ENCODE measurements at places on chromosomes 2 and 18. TPM values are rescaled to one million over a fixed set of nuclear protein-coding genes. Genes with fewer than 3 reads are reported as not detected.

DNA sequence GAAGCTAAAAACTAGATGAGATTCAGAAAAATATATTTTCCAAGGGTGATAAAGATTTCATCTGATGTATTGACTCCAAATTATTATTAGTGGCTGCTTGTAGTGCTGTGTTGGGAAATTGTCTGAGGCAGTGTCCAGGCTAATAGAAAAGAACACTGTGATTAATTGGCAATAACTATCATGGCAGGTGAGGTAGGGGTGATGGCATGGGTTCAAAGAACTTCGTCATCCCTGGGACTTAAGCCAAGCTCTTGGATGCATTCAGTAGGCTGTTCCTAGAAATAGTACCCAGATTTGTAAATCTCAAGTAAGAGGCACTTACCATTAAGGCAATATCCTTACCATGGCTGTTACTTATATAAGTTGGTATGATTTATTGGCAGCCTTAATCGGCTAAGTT lies 13.2 kb upstream of the RAPGEF4 start:
- no peak for DNase-seq
- H3K27me3 ChIP-seq: no peaks in the 10 kb centered on the region
- no peak overlapping the region for H3K4me3 ChIP-seq
- H3K36me3 ChIP-seq: no peaks in the 10 kb centered on the region
- H3K27ac ChIP-seq: no peak overlapping the region

The MDH1B gene
- 0.26 TPM for total RNA-seq

- no peaks in the 10 kb centered on the region for H3K27me3 ChIP-seq
- DNase-seq: no peak
- H3K4me3 ChIP-seq: no peak overlapping the region
- H3K4me1 ChIP-seq: peaks cover 52% of the 10 kb centered on the region
- no peaks in the 10 kb centered on the region for H3K36me3 ChIP-seq
Measured at GRCh38 chr2:70126413-70126812, 39.1 kb downstream of the PCBP1 start.

DNA sequence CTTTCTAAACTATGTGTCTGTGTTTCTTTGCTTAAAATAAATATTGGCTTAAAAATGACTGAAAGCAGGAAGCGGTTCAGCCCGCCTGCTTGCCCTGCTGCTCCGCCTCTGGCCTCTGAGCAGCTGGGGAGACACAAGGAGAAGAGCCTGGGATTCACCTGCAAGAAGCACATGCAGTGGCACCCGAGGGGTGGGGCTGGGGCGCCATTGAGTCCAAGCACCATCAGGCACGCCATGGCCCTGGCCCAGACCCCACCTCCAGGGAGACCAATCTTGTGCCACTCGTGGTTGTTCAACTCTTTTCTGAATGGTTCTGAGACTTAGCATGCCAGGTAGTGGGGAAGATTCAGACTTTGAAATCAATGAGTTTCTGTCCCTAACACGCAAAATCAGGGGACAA lies 495.5 kb upstream of the MYT1L start:
- no peak overlapping the region for H3K4me3 ChIP-seq
- no peaks in the 10 kb centered on the region for H3K4me1 ChIP-seq
- no peaks in the 10 kb centered on the region for H3K27me3 ChIP-seq
- no peak for DNase-seq

GRCh38 chr2:159982270-159982669 lies 80.1 kb downstream of the PLA2R1 start:
- H3K4me1 ChIP-seq: peaks cover 16% of the 10 kb centered on the region
- no peaks in the 10 kb centered on the region for H3K27me3 ChIP-seq
- no peak for DNase-seq
- H3K36me3 ChIP-seq: peaks cover 22% of the 10 kb centered on the region

GRCh38 chr2:68620772-68621171 lies 22.6 kb upstream of the PROKR1 start:
- no peak for DNase-seq
- H3K27ac ChIP-seq: no peak overlapping the region
- no peaks in the 10 kb centered on the region for H3K36me3 ChIP-seq
- H3K4me1 ChIP-seq: no peaks in the 10 kb centered on the region

DNA sequence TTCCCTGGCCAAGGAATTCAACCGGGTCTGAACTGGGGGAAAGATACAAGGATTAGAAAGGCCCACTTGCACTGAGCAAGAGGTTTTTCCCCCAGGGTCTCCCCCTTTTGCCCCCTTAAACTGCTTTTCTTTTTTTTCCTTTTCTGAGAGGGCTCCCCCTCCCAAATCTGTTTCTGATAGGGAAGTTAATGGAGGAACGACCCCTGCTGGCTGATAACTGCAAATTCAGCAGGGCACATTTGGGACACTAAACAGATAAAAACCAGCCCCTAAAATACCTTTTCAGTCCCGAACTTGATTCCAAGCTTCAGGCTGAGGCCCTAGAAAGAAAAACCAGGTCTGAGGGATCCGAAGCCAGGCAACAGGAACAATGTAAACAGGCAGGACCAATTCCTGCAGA lies 1012.4 kb upstream of the CRIM1 start:
- H3K27ac ChIP-seq: no peak overlapping the region
- H3K4me1 ChIP-seq: no peaks in the 10 kb centered on the region
- no peaks in the 10 kb centered on the region for H3K36me3 ChIP-seq
- no peaks in the 10 kb centered on the region for H3K27me3 ChIP-seq

The CD8B2 gene
- total RNA-seq: not detected

The RPRD1A gene
- total RNA-seq: 34.9 TPM

The SLC19A3 gene
- total RNA-seq: 6.6 TPM

- H3K4me3 ChIP-seq: no peak overlapping the region
- H3K36me3 ChIP-seq: no peaks in the 10 kb centered on the region
- no peaks in the 10 kb centered on the region for H3K27me3 ChIP-seq
- H3K27ac ChIP-seq: no peak overlapping the region
Measured at GRCh38 chr18:4544142-4544541, 89.0 kb upstream of the DLGAP1 start.
